ENCODE measurements at places on chromosomes 16 and 17.

GRCh38 chr16:31695667-31696066 lies 168.0 kb downstream of the AHSP start:
- DNase-seq: no peak

GRCh38 chr17:45243750-45244149 lies 18.1 kb downstream of the SPATA32 start:
- no peak for DNase-seq

DNA sequence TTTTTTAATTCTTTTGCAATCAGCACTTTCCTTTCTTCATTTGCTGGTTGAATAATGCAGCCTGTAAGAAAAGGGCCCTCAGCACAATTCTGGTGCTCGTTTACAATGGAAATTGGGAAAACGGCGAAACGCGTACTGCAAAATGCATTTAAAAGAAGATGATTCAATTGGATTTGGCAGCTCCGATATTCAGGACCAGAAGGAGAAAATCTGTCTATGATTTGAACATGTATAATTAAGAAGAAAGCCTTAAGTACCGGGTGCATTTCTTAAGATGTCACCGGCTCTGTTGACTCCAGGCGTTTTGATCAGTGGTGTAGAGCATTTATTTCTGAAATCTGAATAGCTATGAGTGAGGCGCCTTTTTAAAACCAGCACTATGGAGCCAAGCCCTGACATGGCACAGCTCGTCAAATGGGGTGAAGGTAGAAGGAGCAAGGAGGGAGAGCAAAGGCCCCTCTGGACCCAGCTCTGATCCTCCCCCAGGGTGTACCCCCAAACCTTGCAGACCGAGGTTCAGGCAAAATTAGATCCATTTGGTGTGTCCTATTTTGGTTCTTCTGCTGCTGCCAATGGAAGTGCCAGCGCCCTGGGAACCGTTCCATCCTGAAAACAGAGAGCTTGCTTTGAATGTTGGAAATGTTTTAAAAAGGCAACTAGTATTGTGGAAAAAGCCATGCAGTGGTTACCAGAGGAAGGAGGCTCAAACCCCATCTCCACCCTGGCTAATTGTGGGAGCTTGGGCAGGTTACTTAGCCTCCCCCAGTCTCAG lies 161.4 kb upstream of the RPL38 start:
- peak; percentile 68 for DNase-seq

GRCh38 chr16:60608971-60609370 lies 1427.3 kb downstream of the CDH8 start:
- DNase-seq: no peak

- DNase-seq: no peak
Measured at GRCh38 chr16:57867000-57867561, 64.8 kb upstream of the KIFC3 start.

- no peak for DNase-seq
Measured at GRCh38 chr17:52756746-52757145, 598.2 kb upstream of the CA10 start.

All from anterior cingulate cortex (tissue), 58 donors.